ENCODE measurements at places on chromosomes 16 and 17.

DNA sequence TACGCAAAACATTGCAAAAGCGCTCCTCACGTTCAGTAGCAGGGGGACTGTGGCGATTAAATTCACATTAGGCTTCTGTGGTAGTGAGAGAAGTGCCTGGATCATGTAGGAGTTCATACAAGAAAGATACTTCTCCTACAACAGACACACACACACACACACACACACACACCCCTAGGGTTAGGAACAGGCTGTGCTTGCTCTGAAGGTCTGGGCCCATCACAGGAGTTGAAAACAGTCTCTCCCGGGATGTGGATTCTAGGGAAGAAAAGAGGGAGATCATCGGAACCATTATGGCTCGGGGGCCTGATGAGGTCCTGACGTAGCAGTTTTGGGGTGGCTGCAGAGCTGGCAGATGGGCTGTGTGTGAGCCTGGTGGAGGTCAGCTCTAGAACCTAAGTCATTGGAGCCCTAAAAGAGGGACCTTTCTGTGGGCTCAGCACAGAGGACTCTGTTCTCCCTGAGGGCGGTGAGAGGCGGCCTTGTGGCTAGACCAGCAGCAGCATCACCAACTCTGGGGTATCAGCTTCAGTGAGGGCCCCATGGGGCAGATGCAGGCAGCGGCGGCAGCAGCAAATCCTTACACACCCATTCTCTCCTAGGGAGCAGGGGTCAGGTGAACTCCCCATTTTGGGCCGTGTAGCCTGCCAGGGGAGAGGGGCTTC lies 7.2 kb downstream of the SLC47A1 start:
- no peak for DNase-seq

DNA sequence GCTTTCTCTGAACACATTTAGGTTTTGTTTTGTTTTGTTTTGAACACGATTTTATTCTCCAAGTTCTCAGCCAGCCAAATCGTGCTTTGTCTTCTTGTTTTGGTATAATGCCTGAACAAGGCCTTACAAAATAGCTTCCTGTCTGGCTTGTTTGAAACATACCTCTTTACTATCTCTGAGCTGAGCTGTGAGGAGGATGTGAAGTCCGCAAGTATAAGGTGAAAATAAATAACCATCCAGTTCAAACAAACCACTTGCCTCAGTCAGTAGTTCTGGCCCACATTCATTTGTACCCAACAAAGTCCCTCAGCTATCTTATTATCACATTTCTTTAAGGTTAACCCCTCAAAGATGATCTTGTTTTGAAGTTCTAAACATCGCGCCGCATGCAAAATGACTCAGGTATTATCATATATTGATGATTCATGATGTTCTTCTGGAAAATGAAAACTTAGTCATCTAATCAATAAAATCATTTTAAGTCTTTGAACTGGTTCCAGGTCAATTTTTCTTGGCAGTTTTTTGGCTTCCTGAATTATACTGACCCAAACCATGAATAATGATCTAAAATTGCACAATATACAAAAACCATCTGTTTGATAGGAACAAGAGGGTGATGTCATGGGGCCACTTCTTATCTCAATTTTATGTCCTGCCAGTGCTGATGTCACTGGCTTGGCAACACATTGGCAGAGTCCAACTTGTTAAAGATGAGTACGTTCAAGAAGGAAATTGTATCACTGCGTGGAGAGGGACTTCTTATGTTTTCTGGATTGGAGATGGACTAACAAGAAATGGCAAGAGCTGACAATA lies 694.3 kb downstream of the KCNJ2 start:
- no peak for DNase-seq

DNA sequence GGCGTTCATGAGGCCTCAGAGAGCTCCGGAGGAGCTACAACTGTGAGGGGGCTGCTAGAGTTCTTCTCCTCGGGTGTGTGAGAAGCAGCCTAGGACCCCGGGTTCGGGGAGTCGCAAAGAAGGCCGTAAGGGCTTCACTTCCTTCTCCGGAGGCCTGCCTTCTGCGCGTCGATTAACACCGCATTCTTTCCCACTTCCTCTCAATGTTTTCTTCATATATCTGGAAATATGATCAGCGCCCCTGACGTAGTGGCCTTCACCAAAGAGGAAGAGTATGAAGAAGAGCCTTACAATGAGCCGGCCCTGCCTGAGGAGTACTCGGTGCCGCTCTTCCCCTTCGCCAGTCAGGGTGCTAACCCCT lies 449 bp downstream of the SMCR8 start:
- DNase-seq: no peak

GRCh38 chr16:67883146-67883871 lies 1.4 kb upstream of the NRN1L start:
- DNase-seq: no peak

DNA sequence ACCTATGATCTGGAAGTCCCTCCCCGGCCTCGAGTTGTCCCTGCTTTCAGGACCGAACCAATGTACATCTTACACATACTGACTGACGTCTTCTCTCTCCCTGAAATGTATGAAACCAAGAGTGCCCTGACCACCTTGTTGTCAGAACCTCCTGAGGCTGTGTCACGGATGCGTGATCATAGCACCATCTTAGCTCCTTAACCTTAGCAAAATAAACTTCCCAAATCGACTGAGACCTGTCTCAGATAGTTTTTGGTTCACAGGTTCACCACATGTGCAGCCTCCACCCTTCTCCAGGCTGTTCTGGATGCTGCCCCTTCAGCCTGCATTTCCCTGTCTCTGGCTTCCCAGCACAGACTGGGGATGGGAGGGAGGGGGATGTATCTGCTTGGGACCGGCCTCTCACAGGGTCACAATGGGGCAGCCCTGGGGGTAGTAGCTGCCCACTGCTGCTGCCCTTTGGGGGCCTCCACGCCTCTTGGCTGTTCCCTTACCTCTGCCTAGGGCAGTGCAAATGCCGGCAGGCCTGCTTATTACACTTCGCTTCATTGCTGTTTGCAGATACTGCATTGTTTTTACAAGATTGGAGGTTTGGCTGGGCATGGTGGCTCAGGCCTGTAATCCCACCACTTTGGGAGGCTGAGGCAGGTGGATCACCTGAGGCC lies 69.8 kb downstream of the NT5M start:
- no peak for DNase-seq

DNA sequence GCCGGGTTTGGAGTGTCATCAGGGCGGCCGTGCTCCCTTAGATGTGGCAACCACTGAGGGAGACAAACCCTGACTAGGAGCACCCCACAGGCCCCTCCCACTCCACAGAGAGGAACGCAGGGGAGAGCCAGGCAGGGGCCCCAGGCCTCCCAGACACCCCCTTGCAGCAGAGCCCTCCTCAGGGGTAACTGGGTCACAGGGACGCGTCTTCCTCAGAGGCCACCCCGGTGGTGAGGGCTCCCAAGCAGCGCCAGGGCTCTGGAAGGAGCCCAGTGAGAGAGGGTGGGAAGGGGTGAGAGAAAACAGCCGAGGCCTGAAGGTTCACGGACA lies 11.4 kb downstream of the FSCN2 start:
- DNase-seq: no peak

DNA sequence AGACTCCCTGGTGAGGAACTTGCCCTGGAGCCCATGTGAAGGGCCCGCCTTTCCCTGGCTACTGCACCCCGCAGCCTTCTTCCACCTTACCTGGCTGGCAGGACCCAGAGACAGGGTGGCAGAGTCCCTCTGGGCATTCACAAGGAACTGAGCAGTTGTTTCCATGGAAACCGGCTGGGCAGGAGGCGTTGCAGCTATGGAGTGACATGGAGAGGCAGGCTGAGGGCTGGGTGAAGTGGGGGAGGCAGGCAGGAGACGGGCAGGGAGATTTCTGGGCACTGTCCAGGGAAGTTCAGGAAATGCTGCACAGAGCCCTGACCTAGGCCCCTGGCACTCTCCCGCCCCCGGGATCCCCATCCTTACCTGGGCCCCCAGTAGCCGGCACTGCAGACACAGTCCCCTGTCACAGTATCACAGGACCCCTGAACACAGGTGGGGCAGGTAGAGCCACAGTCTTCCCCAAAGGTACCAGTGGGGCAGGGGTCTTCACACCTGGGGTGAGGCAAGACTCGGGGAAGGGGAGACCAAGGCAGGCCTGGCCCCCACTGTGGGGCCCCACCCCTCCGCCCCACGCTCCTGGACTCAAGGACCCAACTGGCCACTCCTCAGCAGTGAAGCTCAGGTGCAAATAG lies 5.9 kb downstream of the SCARF1 start:
- no peak for DNase-seq

DNA sequence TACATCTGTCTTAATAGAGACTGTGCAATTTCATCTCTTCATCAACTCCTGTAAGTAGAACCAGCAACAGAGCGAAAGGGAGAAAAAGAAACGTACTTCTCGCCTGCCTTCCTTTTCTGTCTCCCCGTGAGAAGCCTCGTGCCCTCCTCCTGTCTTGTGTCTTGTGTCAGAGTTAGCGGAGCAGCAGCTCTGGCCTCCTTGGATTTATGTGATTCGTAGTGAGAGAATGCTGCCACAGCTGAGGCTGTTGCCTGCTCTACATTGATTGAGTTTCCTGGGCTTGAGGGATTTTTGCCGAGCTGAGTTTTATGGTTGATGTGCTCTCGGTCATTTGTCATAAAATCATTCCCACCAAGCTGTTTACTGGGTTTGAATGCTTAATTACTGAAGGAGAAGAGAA lies 579.1 kb upstream of the RBFOX1 start:
- DNase-seq: no peak

DNA sequence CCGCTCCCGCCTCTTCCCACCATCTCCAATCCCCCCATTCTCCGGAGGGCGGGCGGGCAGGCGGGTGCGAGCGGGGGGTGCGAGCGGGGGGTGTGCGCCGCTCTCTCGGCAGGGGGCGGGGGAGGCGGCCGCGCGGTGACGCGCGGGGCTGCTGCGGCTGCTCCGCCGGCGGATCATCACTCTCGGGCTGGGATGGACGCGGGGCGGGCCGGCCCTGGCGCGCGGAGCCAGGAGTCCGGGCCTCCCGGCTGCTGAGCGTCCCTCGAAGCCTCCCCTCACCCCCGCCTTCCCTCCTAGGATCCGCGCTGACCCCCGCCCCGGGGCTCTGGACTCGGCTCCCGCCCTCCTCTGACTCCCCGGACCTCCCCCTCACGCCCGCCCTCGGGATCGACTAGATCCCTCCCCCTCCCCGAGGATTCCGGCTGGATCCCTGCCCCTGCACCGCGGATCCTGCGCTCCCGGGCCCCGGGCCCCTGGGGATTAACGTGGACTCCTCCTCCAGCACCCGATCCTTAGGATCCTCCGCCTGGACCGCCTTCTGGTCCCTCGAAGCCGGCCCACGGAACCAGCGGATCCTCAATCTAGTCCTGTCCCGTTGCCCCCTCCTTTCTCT lies 946 bp upstream of the TMEM256 start:
- DNase-seq: no peak

- DNase-seq: no peak
Observed at GRCh38 chr17:45824475-45824874, 20.2 kb upstream of the SPPL2C start.

DNA sequence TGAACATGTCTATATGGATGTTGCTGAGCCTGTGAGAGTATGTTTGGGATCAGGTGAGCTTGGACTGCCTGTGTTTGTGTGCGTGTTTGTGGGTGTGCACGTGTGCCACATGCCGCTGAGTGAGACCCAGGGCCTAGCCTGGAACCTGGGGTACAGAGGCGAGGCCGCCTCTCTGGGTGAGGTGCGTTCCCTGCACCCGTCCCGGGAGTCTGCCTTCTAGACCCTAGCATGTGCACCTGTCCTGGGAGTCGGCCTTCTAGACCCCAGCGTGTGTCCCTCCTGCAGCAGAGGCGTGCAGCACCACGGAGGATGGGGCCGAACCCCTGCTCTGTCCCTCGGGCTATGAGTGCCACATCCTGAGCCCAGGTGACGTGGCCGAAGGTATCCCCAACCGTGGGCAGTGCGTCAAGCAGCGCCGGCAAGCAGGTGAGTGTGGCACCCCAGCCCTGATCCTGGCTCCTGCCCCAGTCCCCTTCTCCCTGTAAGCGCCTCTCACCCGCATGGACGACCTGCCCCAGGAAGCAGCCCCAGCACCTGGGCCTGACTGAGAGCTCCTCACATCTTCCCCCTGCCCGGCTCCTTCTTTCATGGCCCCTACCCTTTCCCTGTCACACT lies 24.6 kb downstream of the WFDC1 start:
- DNase-seq: no peak

DNA sequence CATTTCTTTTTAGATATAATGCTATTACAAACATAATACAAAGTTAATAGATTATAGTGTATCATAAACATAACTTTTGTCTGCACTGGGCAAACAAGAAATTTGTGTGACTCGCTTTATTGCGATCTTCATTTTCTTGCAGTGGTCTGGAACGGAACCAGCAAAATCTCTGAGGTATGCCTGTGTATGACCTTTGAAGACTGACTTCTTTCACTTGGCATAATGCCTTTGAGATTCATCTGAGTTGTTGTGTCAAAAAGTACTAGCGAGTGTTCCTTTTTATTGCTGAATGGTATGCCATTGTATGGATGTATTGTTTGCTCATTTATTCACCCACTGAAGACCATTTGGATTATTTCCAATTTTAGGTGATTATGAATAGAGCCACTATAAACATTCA lies 69.2 kb downstream of the TANC2 start:
- DNase-seq: no peak

DNA sequence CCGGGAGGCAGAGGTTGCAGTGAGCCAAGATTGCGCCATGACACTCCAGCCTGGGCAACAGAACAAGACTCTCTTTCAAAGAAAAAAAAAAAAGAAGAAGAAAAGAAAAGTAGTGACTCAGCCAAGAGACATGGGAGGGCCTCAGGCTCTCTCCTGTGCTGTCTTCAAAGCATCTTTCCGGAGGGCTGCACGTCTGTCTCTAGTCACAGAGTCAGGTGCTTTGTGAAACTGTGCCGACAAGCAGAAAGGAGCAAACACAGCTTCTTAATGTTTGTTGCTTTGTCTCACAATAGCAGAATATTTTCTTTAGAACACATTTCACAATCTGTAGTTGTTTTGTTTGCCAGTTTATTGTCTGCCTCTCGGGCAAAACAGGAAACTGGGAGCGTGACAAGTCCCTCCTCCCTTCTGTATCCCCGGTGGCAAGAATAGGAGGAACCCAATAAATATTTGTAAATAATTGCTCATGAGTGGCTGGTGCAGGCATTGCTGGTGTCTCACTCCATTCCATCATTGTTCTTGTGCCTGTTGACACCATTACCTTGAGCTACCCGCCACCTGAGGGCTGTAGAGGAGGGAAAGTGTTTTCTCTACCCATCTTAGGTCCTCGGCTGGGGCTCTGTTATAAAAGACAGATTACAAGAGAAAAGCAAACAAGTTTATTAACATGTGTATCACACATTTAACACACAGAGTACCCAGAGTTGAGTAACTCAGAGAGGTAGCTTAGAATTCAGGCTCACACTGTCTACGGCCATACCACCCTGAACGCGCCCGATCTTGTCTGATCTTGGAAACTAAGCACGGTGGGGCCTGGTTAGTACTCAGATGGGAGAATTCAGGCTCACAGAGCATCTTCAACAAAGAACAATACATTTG lies 5.5 kb downstream of the GAST start:
- DNase-seq: no peak

- no peak for DNase-seq
Observed at GRCh38 chr17:38885728-38886642, 16.1 kb downstream of the LASP1 start.

DNA sequence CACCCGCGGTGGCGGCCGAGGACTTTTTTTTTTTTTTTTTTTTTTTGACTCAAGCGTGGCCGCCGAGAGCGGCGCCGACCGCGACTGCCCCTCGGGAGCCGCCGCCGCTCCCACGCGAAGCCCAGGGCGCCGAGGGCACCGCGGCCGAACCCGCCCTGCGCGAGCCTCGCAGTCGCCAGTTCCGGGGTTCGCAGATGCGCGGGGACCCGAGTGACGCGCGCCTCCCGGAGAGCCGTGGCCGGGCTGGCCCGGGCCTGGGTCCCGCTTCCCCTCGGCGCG lies 1.1 kb downstream of the METRNL start:
- no peak for DNase-seq

- no peak for DNase-seq
Observed at GRCh38 chr16:9476744-9477143, 385.3 kb downstream of the HAPSTR1 start.

All from effector memory CD8-positive, alpha-beta T cell (primary cell).